ENCODE measurements at places on chromosomes 6 and 20.

DNA sequence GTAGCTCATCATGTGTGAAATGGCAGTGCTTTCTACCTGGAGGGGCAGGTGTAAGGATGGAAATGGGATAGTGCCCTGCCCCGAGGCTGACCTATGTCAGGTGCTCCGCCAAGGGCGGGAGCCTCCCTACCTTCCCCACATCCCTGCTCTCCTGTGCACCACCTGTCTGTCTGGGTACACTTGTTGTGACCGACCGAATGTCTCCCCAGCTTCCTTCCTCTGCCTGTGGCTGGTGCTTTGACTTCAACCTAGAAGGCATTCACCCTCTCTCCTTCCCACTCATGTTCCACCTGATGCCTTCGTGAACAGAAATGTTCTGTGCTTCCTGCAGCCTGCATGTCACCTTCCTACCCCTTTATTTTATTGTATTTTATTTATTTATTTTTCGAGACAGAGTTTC is 114.8 kb downstream of the SCML4 start:
- no peak for DNase-seq

- DNase-seq, result no peak
Observed at GRCh38 chr6:155349956-155350355, 35.7 kb upstream of the TFB1M start.

DNA sequence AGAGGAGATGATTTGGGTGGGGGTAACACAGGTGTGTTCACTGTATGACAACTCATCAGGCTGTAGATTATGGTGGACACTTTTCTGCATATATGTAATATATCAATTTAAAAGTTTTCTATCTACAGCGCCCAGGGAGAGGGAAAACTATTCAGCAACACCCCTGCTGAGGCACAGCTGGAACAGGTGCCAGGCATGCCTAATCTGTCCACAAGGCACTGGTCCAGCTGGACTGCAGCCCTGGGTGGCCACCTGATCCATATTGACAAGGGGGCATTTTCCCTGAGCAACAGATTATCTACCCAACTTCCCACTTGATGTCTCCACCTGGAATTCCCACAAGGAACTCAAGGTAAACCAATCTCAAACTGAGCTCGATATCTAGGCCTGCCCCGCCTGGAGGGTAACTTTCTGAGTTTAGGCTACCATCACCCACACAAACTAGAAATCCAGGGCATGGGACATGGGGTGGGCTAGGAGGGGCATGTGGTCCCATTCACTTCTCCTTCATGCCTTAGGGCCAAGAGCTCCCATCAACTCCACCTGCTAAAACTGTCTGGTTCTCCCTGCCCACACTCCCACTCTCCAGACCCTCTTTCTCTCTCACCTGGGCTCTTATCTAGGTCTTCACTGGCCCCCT is 4.6 kb downstream of the SLC22A16 start:
- no peak for DNase-seq

GRCh38 chr6:32202186-32202585 is 9.7 kb upstream of the GPSM3 start:
- no peak for DNase-seq

GRCh38 chr6:154157082-154157481 is 118.0 kb downstream of the OPRM1 start:
- no peak for DNase-seq

All from neuronal stem cell (in vitro differentiated cells).